ENCODE measurements at places on chromosomes 4 and X.

DNA sequence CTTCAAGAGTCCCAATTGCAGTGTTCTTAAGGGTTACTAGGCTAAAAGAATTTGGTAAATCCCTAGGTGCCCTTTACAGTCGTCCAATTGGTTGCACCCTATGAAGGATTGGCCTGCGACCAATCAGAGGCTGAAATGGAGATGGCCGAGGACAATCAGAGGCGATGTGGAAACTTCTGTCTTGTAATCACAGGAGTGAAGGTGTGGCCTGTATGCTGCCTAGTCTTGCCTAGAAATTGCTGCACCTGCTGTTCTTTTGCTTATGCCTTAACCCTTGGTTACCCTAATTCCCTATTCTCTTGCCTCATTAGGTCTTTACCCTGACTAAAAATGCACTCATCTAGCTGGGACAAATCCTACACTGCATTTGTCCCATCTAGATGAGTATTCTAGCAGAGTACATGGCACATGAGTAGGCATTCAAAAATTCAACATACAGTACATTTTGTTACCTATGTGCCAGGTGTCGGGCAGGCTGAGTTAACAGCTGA, 1.0 kb upstream of the DCK start:
- DNase-seq = no peak

GRCh38 chrX:20063153-20063552, 53.6 kb downstream of the MAP7D2 start:
- no peak for DNase-seq

DNA sequence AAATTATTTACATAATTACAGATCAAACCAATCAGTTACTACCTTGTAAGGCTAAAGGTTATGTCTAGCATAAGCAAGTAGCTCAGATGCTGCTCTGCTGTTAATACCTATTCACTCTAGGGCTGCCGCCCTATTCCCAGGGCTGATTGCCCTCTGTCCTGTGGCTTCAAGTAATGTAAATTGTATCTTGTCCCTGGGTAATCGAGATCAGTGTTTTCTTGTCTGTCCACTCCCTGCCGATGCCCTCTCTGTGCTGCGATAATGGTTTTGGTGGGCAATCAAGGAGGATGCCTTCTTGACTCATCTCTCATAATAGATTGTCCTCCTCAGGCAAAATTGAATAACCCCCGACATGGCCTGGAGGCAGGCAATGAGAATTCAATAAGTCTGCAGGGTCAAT, 641.0 kb upstream of the PITX2 start:
- no peak for DNase-seq

- DNase-seq = no peak
These were observed 83.2 kb upstream of the TBC1D9 start for GRCh38 chr4:140839406-140839805.

DNA sequence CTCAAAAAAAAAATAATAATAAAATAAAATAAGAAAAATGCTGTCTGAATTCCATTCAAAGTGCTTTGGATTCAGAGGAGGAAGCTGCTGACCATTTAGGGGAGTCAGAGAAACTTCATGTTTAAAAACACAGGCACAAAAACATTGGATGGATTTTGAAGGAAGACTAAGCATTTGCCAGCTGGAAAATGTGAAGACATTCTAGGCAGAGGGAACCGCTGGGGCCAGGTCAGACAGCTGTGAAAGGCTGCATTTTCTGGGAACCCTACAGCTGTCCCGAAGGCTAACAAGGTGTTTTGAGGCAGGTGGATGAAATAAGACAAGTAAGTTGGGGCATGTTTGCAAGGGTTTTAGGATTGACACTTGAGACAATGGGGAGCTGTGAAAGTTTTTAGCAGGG, 38.6 kb downstream of the ING2 start:
- DNase-seq = no peak

- DNase-seq = no peak
These were observed 10.8 kb upstream of the TMPRSS11B start for GRCh38 chr4:68256284-68256683.

GRCh38 chr4:175871774-175872405, 59.8 kb upstream of the GPM6A start:
- DNase-seq = no peak

DNA sequence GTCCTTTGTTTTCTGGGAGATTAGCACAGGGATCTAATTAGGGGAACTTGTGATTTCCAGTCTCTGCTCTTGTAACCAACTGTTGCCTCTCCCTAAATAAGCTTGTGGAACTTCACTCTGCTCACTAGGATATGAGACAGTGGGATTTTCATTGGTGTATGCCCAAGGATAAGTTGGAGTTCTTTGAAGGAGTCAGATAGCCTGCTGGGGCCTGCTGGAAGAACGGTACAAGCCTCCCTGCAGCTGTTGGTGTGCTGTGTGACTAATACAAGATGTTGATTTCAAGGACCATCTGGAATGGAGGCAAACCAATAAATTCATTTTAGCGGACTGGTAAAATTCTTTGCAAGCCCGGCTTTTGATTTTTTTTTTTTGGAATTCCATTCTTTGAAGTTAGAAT, 167.0 kb downstream of the AASDH start:
- no peak for DNase-seq

- no peak for DNase-seq
These were observed 569 bp upstream of the FHL1 start for GRCh38 chrX:136146614-136147314.

DNA sequence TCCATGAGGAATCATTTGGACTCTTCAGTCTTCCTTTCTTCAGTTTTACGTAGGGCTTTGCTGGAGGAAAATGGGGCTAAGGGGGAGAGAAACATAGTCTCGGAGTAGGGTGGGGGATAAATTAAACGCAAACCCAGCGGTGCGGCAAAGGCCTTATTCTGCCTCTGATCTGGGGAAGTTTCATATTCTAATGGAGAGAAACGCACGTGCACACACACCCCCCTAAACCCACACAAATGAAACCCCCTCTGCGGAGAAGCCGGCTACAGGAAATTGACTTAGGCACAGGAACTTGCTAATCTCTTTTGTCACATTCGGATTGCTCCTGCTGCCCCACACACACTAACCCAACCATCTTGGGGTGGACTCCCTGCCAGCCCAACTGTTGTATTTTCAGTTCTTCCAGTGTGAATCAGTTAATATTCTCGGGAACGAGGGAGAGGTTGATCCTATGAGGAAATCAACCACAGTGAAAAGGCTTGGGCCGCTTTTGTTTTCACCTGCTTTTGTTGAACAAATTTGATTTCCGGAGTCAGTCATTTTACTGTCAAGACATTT, at the start of gene RHOH:
Gene RHOH, plus strand, starts transcription at position 308 of the 558 bp plus-strand sequence. CDS start 46,356 bp downstream, outside the sequence.
- DNase-seq = no peak

- DNase-seq = no peak
These were observed 13.2 kb downstream of the RTL8B start for GRCh38 chrX:135009057-135009610.

- DNase-seq = no peak
These were observed 52.2 kb upstream of the FAT1 start for GRCh38 chr4:186775902-186776301.

DNA sequence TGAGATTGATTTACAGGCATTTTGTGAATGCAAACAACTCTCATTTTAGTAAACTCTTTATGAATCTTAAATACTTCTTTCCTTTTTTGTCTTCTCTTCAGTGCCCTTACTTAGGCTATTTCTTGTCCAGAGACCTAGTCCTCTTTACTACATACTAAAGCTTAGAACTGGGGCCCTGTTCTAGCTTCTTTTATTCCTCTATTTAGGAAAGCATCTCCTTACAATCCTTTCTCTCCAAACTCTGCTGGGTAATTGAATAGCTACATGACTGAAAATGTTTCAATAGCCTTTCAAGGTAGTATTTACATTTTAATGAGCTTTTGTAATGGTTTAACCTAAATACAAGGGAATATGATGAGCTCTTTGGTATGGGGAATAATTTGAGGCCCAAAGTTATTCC, 1701.5 kb upstream of the TENM3 start:
- no peak for DNase-seq

- no peak for DNase-seq
These were observed 5.6 kb downstream of the GAR1 start for GRCh38 chr4:109821185-109821584.

DNA sequence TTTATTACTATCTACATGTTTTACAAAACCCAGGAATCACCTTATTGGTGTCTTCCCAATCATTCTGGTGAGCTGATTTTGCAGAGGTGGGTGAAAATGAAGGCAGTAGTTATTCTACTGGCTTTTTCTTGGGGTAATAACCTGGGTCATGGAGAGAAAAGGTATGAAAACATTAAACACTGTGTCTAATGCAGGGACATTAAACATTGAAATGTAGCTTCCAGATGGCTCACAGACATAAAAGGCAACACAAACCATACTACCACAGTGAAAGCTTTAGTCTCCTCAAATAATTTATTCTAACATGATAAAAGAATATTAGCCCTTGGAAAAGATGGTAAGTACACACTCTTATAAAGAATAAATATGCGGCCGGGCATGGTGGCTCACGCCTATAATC, 8.0 kb downstream of the SETD7 start:
- no peak for DNase-seq

GRCh38 chrX:71131510-71131909, 13.1 kb downstream of the MED12 start:
- DNase-seq = no peak

- no peak for DNase-seq
These were observed 28.2 kb downstream of the SULT1E1 start for GRCh38 chr4:69831646-69832325.

DNA sequence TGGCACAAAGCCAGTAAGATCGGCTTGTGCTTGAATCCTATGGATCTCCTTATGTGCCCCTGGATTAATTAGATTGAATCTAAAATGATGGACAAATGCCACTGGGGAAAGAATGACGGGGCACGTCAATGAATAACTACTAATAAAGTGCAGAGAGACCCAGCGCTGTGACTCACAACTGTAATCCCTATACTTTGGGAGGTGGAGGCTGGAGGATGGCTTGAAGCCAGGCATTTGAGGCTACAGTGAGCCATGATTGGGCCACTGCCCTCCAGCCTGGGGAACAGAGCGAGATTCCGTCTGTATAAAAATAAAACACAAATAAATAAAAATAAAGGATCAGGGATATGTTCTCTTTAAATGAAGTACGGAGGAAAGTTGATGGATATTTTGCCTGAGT, 179.4 kb downstream of the DCHS2 start:
- DNase-seq = no peak

Measured in suprapubic skin (tissue), 4 donors.